Uterus (tissue), 4 donors: ENCODE measurements at places on chromosomes 4 and X. TPM values are rescaled to one million over a fixed set of nuclear protein-coding genes. Genes with fewer than 3 reads are reported as not detected.

The BRCC3 gene
- total RNA-seq = 13.4 TPM

DNA sequence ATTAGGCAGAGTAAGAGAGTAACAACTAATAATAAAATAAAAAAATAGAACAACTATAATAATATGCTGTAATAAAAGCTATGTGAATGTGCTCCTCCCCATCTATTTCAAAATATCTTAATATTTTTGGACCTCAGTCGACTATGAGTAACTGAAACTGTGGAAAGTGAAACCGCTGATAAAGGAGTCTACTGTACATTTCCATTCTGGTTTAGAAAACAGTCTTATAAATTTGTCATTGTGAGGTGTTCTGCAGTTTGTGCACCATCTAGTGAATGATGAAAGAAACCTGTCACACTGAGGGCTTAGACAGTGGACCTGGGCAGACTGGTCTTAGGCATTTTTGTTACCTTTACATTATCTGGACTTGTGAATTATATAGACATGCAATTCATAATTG lies 42.0 kb downstream of the TMEM150C start:
- H3K4me3 ChIP-seq = no peak overlapping the region
- H3K36me3 ChIP-seq = no peaks in the 10 kb centered on the region
- H3K4me1 ChIP-seq = no peaks in the 10 kb centered on the region
- H3K27me3 ChIP-seq = no peaks in the 10 kb centered on the region
- no peak for DNase-seq
- no peak overlapping the region for H3K27ac ChIP-seq

- no peaks in the 10 kb centered on the region for H3K4me1 ChIP-seq
- H3K4me3 ChIP-seq = no peak overlapping the region
- no peak for DNase-seq
- H3K27me3 ChIP-seq = no peaks in the 10 kb centered on the region
- H3K27ac ChIP-seq = no peak overlapping the region
Observed at GRCh38 chrX:2784026-2784425, 32.2 kb downstream of the XG start.

DNA sequence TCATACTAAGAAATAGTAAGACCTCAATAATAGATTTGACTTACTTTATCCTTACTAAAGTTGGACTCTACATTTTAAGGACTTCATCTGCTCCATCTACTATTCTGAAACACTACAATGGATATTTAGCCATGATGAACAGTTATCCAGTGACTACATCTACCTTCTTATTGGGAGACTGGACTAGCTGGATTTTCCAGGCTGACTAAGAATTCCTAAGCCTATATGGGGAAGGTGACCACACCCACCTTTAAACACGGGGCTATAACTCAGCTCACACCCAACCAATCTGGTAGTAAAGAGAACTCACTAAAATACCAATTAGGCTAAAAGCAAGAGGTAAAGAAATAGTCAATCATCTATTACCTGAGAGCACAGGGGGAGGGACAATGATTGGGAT lies 1438.4 kb downstream of the TECRL start:
- no peak overlapping the region for H3K27ac ChIP-seq
- no peak for DNase-seq
- H3K36me3 ChIP-seq = no peaks in the 10 kb centered on the region
- H3K4me1 ChIP-seq = no peaks in the 10 kb centered on the region
